ENCODE measurements at places on chromosomes 3 and 15.

GRCh38 chr15:29323557-29323956 is 53.9 kb upstream of the NSMCE3 start:
- no peak for DNase-seq

GRCh38 chr3:139119331-139120025 is 74.8 kb upstream of the PRR23C start:
- no peak for DNase-seq

- no peak for DNase-seq
Observed at GRCh38 chr3:123621186-123621849, 36.5 kb upstream of the HACD2 start.

DNA sequence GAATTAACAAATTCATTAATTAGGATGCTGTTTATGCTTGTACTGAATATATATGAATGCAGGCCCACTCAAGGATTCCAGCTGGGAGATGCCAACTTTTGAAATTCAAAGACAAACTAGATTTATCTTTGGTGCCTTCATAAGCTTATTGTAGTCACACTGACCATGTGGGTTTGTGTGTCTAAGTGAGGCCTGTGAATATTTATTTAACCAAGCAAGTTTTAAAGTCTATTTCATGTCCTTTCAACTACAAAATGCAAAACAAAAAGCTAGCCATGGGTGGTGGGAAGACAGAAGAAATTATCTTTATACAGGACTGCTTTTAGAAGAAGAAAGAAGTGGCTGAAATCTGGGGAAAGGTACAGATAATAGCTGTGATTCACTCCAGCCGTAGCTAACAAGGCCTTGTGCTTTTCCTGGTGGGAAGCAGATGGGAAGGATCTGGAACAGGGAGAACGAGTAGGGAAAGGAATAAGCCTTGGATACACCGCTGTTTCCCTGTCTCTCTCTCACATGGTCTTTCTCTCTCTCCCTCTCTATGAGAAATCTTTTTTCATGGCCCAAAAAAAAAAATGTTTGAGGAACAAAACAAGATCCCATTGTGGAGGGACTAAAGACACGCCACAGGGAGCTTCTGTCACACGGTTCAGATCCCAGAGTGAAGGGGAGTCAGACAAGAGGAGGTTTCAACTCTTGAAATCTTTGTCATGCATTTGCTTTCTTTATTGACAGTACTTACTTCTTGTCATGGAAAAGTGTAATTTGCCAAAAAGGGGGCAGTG is 225.5 kb downstream of the RORA start:
- DNase-seq: no peak

GRCh38 chr15:52495125-52495524 is 33.6 kb downstream of the MYO5A start:
- DNase-seq: no peak

- DNase-seq: peak; percentile 55
Observed at GRCh38 chr15:40106203-40107161, 2.2 kb downstream of the BMF start.

DNA sequence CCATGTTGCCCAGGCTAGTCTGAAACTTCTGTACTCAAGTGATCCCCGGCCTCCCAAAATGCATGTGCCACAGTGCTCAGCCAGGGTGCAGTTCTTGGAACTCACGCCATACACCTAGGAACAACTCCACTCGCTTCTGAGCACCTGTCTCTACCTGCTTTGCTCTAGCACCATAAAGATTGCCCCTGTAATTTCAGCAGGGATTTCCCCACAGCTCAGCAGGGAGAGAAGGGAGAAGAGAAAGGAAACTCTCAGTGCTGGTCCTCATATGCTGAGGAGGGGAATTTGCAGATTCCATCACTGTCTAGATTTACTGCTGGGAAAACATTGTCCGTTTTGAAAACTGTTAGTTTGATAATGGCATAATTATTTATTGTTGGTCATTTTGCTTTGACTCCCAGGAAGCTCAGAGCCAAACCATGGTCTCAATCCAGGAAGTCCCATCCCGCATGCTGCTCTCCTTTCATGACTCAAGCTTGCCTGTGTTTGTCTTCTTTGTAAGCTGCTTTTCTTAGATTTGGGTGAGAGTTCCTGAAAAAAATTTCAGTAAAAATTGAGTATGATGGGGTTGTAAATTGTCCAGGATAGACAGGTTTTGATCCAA is 24.2 kb downstream of the TRIM71 start:
- no peak for DNase-seq

DNA sequence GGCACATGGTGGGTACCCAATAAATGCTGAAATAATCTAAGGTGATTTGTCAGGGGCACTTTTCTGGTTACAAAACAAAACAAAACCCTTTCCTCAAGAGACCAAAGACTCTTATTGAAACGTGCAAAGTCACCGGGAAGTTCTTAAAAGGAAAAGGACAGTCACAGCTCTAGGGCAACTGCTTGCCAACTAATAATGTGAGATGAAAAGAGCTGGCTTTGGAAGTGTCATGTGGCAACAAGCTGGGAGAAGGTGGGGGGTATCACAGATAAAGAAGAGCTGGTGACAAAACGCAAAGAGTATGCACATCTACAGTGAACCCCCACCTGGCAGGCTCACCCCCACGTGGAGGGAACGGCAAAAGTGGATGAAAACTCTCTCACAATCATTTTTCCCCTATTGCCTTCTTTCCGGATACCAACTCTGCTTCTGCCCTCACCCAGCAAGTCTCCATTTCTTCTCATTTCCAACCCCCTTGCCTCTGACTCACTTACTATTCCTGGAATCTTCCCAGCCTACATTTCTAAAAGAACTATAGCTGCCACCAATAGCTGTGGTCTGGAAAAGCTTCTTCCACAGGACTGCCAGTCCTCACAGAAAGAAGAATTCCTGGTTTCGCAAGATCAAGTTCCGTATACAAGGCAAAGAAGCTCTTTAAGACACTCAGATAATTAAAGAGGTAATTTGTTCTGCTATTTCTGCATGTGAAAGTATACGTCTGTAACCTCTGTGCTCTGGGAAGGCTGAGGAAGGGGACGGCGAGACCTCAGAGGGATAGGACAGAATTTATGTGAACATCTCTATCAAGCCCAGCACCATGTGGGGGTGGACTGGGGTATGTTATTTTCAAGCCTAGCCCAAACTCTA is 21.8 kb upstream of the ANPEP start:
- DNase-seq: peak; percentile 95

DNA sequence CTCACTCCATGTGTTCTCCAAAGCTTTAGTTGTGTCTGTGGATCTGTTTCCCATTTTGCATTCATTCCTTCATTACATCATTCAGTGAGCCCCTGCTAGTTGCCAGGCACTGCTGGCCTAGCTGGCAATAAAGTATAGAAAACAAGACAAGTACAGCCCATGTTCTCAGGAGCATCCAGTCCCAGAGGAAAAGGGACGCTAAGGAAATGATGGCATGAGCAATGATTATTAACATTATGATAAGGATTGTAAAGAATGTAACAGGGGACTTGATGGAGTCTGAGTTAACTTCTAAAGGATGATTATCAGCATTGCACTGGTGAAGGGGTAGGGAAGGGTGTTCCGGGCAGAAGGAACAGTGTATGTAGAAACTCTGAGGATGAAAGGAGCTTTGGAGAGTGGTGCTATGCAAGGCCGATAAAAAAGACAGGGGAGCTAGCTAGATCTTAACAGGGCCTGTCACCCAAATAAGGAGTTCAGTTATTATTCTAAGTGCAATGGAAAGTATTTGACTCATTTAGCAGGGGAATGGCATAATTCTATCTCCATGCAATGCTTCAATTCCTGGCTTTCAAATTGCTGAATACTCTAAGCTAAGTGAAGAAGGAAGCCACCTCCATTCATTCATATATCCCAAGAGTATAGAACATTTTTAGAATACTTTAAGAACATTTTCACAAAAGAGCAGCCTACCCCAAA is 258.2 kb upstream of the STT3B start:
- no peak for DNase-seq

- peak; percentile 85 for DNase-seq
Observed at GRCh38 chr3:194871864-194872668, 186.4 kb downstream of the FAM43A start.

GRCh38 chr3:103977417-103977816 is 1389.3 kb upstream of the ALCAM start:
- DNase-seq: no peak

DNA sequence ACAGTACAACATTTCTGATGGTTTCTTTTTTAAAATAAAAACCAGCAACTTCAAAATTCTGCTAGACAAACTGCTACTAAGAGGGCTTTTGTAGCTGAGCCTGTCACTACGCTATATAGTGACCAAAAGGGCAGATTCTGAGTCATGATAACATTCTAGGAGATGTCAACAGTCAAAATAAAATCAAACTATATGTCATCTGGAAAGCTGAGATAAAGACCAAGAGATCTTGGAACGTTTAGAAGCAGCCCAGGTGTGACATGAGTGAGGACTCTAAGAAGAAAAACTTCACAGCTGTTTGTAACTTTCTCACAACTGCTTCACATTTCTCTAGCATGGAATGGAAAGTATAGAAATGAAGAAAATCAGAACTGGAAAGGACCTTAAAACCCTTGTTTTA is 84.6 kb downstream of the FILIP1L start:
- DNase-seq: no peak

GRCh38 chr3:67901681-67902080 is 247.3 kb upstream of the SUCLG2 start:
- no peak for DNase-seq

- DNase-seq: no peak
Observed at GRCh38 chr15:76070921-76071635, 11.3 kb downstream of the TMEM266 start.

DNA sequence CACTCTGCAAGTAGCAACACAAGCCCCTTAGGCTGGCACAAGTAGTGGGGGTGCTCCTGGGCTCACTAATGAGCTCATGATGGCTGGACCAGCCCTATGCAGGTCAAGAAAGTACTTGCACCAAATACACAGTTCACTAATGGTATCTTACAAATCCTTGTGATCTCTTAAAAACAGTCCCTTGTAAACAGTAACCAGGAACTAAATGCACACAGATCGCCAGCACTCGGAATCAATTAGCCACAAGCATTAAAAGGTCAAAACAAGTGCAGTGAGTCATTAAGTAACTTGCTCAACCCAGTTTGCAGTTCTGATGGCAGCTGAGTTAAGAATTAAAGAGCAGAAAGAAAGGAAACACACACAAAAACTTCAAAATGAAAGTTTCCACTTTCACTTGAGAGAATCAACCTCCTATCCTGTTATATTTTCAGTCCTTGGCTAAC is 43.2 kb downstream of the ARHGEF3 start:
- DNase-seq: peak; percentile 93

DNA sequence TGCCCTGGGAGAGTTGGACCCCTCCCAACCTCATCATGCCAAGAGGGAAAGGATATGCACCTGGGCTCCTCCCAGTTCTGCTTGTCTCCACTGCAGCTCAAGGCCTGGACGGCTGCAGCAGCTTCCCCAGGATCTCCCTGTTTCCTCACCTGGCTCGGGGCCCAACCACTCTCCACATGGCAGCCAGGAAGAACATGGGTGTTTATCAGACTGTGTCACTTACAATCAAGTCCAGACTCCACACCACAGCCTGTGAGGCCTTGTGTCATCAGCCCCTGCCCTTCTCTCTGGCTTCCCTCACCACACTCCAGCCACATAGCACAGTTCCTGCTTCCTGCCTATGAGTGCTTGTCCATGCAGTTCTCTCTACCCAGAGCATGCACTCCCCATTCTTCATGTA is 534.4 kb downstream of the EPHB1 start:
- no peak for DNase-seq

GRCh38 chr3:88180398-88180999 is 30.7 kb downstream of the C3orf38 start:
- peak; percentile 54 for DNase-seq

DNA sequence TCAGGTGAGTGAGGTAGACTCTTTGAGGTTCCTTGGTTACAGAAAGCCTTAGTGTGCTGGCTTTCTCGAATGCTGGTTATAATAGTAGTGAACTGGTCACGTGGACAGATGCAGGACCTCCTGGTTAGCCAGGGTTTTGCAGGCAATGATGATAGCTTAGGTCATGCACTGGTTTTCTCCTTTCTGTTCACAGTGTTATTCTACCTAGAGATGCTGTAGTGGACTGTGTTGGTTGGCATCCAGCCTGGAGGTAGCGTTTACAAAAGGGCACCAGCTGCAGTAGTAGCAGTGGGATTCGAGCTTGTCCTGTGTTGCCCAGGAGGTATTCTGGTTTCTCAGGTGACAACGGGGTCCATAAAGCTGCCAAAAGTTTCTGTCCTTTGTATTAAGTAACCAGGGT is 27.0 kb downstream of the PCCB start:
- DNase-seq: no peak

GRCh38 chr3:61919371-61919770 is 358.0 kb downstream of the PTPRG start:
- DNase-seq: no peak

DNA sequence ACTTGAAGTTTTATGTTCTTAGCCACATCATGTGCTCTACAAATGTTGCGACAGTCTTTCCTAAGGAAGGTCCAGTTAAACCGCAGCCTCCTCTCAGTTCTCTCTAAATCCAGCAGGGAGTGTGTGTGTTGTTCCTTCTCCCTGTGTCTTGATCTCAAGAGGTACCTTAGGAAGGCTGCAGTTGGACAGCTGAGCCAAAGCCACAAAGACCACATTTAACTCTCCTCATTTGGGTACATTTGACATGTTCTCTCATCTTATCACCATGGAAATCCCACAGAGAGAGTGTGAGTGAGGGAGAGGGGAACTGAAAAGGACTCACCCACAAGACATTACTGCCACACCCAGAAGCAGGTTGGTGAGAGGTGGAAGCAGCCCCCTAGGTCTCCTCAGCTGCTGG is 79.5 kb downstream of the CD200R1L start:
- DNase-seq: peak; percentile 35

GRCh38 chr3:78799681-78800080 is 968.1 kb downstream of the ROBO1 start:
- no peak for DNase-seq

GRCh38 chr3:117586161-117586560 is 876.6 kb downstream of the TUSC7 start:
- no peak for DNase-seq

DNA sequence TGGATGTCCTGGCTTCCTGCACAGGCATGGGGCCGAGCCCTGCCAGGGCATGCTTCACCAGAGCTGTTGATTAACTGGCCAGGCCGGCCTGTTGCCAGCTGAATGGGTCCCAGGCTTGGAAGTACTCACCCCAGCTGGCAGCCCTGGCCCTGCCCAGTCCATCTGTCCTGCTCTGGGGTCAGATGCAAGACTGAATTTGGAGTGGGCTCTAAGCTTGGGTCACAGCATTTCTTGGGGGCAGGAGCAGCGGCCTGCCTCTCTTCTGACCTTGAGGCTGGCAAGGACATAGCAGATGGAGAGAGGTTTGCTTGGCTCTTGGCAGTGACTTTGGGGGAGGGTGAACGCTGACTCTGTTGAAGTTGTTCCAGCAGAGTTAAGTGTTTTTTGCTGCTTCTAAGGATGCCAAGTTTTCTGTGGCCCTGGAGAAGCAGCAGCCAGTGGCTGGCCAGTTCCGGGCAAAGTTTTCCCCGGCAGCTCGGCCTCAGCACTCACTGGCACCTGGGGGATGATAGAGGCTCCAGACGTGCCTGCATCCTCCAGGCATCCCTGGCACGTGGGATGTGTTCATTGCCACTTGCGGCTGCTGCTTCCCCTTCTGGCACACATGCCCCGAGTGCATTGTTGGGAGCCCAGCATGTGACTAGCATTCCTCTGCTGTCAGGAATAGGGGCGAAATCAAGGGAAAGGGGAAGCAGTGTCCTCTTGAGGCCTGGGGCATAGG is 22.9 kb downstream of the PDIA5 start:
- DNase-seq: no peak
